ENCODE measurements at places on chromosomes 1 and 21.

- DNase-seq: no peak
These were observed 22.2 kb downstream of the C1orf21 start for GRCh38 chr1:184409011-184409410.

- DNase-seq: no peak
These were observed 332.8 kb upstream of the ZRANB2 start for GRCh38 chr1:71413441-71414175.

DNA sequence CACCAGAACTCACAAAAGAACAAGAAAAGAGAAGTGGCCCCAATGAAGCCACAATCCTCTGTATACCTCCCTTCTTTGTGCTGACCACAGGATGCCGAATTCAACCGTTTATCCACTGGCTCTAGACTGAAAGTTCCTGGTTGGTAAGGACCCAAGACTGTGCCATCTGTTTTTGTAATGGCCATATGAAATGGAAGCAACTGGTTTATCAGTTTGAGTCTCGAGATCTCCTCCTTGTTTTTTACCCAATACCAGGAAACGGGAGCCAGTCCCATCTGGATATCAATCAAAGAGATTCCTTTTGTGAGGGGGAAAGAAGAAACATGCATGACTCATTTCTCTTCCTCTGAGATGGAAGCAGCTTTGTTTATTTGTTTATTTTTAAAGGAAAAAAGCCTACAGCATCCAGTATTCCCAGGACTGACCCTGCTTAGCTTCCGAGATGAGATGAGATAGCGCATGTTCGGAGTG is 32.4 kb upstream of the ZNF124 start:
- DNase-seq: no peak

DNA sequence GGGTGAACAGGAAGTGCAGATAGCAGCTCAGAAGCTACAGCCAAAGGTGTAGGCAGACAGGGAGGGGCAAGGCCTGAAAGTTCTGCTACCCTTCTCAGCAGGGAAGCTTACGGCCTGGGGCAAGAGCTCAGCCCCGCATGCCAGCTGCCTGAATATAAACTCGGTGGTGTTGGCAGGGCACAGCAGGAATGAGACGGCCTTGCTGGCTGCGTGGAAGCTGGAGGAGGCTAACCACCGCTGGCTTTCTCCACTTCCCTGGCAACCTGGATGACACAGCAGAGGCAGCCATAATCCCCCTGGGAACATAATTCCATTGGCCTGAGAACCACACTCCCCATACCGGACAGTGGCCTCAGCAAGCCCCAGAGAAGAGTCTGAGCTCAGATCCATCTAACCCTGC is 81.9 kb upstream of the PRRC2C start:
- no peak for DNase-seq

- DNase-seq: no peak
These were observed 306.3 kb downstream of the SMYD3 start for GRCh38 chr1:246200738-246201137.

DNA sequence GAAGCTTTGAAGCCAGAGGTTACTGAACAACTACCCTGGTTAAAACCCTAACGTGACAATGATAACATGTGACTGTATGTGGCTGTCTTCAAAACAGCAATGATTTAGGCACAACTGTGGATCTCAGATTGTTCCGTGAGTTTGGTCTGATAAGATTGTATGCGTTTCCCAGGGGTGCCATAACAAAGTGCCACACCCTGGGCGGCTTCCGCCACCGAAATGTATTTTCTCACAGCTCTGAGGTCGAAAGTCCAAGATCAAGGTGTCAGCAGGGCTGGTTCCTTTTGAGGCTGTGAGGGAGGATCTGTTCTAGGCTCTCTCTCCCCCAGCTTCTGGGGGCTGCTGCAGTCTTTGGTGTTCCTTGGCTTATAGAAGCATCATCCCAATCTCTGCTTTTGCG is 29.5 kb upstream of the ERG start:
- no peak for DNase-seq

DNA sequence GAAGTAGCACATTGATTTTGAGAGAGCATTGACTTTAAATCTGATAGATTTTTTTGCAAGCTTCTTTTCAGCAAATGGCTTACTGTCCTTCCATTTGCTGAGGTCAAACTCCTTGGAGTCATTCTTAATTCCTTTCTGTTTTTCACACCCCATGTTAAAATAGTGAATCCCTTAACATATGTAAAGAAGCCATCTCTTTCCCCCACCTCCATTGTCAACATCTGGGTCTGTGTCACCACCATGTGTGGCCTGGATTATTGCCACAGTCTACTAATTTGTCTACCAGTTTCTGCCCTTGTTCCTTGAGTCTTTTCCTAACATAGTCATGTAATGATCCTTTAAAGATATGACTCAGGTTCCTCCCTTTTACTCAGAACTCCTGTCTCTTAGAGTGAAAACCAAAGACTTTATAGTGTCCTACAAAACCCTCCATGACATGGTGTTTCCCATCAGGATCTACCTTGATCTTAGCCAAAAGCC is 104.7 kb downstream of the ST6GALNAC3 start:
- DNase-seq: no peak

- DNase-seq: no peak
These were observed 6.0 kb downstream of the PIK3CD start for GRCh38 chr1:9657521-9658032.

- DNase-seq: no peak
These were observed 54.9 kb downstream of the DMRTA2 start for GRCh38 chr1:50368179-50369007.

- DNase-seq: no peak
These were observed at the start of gene CATSPER4 for GRCh38 chr1:26190373-26190987. Gene CATSPER4 (plus strand): TSS chr1:26190602. CDS start chr1:26190628, 26 bp downstream.

DNA sequence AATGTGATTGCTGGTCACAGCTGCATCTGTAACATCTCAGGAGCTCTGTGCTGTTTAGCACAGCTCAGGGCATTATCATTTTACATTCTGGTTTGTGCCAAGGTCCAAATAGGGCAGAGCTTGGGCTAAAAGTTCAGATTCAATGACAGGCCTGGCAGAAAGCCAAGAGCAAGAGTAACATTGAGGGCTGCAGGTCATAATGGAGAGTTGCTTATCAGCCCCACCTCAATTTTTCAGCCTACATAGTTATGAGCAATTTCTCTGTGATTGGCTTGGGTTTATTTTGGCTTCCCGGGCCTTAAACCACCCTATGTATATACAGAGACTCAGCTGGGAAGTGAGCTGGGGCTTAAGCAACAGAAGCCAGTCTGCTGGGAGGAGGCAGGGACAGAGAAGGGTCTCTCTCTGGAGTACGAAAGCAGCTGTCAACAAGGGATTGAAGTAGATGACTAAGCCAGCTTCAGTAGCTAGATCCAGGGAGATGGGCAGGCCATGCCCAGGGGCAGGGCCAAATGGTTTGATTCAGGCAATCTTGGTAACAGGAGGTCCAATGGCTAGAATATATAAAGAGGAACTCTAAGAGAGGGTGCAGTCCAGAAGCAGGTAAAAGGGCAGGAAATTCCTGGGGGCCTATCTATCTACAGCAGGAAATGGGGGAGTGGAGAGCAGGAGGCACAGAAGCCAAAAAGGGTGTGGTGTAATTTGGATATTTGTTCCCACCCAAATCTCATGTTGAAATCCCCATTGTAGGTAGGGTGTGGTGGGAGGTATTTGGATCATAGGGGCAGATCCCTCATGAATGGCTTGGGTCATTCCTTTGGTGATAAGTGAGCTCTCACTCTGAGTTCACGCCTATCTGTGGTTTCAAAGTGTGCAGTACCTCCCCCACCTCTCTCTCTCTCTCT is 49.0 kb downstream of the BRINP2 start:
- DNase-seq: no peak

DNA sequence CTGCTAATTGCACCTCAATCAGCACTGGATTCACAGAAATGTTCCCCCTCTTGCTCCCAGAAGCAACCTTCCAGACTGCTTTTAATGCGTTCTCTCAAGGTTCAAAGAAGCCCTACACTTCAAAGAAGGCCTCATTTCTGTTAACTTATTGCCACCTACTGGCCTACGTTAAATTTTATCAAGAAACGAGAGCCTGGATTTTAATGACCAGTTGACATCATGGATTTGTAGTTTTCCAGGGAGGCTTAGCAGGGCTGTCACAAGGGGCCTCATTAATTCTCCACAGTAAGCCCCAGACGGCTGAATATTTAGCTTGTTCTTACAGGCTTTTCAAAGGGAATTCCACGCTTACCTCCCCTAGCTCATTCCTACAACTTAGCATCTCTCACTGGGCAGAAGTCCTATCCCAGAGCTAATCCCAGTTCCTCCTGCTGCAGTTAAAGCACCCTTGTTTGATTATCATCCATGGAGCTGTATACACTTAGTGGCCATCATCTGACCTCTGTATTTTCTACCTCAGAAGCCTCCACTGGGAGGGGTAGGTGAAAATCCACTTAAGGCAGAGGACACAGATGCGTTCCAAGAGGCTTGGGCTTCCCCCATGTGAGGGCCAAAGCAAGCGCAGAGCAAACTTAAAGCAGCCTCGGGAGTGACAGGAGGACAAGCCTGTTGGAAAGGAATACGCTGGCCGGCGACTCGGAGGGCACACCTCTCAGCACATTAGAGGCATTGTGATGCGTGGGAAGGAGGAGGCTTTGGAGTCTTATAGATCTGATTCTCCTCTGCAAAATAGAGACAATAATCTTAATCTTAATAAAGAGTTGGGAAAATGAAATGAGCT is 32.2 kb upstream of the CYP4X1 start:
- DNase-seq: no peak

DNA sequence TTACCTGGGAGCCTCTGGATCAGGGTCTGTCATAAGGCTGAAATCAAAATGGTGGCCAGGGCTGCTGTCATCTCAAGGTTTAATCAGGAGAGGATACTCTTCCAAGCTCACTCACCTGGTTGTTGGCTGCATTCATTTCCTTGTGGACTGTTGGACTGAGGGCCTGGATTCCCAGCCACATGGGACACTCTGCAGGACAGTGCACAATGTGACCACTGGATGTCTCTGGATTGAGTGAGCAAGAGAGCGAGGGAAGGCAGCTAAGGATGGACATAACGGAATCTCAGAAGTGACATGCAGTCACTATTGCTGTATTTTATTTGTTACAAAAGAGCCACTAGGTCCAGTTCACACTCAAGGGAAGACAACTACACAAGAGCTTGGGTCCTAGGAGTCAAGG is 229.1 kb downstream of the S1PR1 start:
- no peak for DNase-seq

DNA sequence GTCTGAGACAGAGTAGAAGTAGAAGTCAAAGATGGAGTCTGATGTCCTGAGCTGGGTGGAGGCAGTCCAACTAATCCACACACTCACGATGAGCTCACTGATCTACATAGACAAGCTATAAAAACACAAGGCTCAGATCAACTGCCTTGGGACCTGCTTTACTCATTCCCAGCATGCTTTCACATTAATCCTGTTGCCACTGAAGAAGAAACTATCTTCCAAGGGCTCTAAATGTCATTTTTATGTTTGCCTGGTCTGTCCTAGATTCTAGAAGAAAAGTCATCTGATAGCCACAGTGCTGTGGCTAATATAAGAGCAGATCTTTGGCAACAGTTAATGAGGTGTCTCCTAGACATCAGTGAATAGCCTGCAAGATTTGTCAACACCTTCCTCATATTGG is 522.7 kb downstream of the NUF2 start:
- DNase-seq: no peak

- DNase-seq: no peak
These were observed 62.3 kb downstream of the GPR137B start for GRCh38 chr1:236204656-236205055.

GRCh38 chr1:241229216-241229615 is 127.8 kb downstream of the RGS7 start:
- no peak for DNase-seq

DNA sequence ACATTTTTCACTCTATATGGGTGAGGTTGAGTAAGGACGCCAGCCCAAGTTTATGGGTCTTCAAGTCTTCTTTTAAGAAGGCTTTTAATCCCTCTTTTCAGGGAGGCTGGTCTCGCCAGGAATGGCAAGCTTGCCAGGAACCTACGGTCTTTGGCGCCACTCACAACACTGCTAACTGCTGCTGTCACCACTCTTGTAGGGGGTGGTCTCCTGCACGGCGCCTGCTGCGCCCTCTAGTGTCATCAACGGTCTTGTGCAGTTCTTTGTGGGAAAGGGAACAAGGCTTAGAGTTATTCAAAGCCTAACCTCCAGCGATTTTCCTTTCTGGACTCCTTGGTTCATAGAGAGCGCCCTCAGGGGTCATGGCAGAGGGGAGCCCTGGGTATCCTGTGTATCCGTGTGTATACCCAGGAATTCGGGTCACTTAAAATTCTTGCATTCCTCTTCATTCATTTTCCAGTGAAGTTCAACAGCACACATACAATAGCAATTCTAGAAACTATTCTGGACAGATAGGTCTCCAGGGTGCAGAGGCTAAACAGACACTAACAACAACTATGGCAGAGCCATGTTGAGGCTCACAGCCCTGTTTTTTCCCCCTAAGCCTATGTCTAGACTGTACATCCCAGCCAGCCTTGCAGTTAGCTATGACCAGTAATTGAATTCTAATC is 392.8 kb upstream of the CAMK1G start:
- no peak for DNase-seq

GRCh38 chr1:232650845-232651244 is 20.9 kb upstream of the SIPA1L2 start:
- DNase-seq: no peak

- DNase-seq: no peak
These were observed 37.8 kb upstream of the GBP5 start for GRCh38 chr1:89310505-89310904.

Measured in stimulated activated CD4-positive, alpha-beta T cell treated with anti-CD3 and anti-CD28 coated beads, Interleukin-2, amount 100 ng/mL, for 4 hours (primary cell).